ENCODE measurements at places on chromosomes 1 and 21.

GRCh38 chr1:16075337-16076030, 2.0 kb upstream of the FAM131C start:
- no peak for DNase-seq

- DNase-seq, result no peak
Observed at GRCh38 chr1:84825161-84825560, 67.8 kb downstream of the LPAR3 start.

- no peak for DNase-seq
Observed at GRCh38 chr1:14625572-14625971, 27.1 kb downstream of the KAZN start.

DNA sequence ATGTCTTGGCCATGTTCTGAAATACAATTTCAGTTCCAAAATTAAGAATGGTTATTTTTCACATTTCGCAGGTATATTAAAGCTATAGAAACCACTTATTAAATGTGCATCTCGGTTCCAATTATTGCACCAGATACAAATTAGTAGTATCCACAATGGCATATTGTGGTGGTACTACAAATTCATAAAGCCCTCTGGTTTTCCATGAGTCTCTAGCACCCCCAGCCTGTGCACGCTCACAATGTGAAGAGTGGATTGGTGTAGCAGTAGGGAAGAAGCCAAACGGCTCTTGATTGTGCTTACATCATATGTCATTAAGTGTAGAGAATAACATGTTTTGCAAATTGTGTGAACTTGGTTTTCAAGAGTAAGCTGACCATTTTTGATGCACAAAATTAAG, 1.9 kb upstream of the BRINP3 start:
- peak; percentile 63 for DNase-seq

- no peak for DNase-seq
Observed at GRCh38 chr21:42172596-42173483, 46.1 kb upstream of the ABCG1 start.

- no peak for DNase-seq
Observed at GRCh38 chr1:246004301-246004700, 502.8 kb downstream of the SMYD3 start.

DNA sequence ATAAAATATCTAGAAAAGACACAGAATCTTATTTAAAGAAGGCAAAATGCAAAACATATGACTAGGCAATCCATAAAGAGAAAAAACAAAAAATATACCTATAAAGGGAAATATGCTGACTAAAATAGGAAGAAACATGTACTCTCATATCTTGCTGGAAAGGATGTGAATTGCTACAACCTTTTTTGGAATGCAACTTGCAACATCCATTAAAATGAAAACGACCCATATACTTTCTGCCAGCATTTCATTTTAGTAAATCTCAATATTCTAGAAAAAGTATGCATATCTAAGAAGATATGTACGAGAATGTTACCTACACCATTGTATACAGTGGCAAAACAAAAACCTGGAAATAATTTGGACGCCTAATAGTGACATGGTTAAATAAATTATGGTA, 56.6 kb downstream of the EDEM3 start:
- no peak for DNase-seq

GRCh38 chr1:241423541-241424479, 66.8 kb upstream of the RGS7 start:
- peak; percentile 42 for DNase-seq

- DNase-seq, result no peak
Observed at GRCh38 chr21:14870853-14871149, 194.0 kb downstream of the NRIP1 start.

DNA sequence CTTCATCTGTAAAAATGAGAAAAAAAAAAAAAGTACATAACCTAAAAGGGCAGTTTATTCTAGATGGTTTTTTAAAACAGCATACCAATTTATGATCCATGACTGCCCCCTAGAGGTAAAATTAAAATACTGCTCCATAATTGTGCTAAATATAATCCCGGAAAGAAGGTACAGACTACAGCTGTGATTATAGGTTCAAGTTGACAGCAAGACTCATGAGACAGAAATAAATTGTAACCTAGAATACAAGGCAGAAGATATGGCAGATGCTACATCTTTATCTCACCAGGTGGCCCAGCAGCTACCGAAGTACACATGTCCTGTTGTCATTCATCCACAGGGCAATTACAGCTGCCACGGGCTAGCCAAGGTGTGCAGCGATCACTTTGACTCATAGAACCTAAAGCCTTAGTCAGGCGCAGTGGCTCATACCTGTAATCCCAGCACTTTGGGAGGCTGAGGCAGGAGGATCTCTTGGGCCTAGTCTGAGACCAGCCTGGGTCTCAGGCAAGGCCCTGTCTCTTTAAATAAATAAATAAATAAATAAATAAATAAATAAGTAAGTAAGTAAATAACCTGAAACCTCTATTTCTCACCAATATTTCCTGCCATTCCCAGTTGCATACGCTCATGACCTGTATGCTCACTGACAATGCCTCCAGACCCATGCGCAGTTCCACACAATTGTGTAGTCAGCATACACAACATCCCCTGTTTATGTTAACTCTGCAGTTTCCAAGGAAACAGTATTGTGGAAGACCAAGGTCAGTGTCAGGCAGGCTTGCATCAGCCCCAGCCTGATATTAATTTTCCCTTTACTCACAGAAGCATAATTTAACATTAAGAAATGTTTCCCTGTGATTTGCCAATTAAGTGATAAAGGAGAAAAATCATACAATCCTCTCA, 18.3 kb upstream of the PPIE start:
- peak; percentile 40 for DNase-seq

GRCh38 chr1:84505493-84506001, 639 bp upstream of the SPATA1 start:
- peak; percentile 43 for DNase-seq

DNA sequence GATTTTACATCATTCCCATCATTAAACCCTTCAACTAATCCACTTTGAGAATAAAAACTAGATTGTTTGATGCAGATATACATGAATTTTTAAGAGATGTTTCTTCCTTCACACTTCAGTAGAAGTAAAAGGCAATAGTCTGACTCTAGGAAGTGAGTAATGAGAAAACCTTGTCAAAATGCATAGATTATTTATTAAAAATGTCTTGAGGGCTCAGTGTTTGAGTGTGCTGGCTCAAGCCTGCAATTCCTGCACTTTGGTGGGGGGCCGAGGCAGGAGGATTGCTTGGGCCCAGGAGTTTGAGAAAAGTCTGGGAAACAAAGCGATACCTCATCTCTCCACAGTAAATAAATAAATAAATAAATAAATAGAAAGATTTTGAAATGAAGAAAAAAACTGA, 177.1 kb downstream of the NEGR1 start:
- DNase-seq, result no peak

GRCh38 chr1:116993286-116993685, 8.3 kb upstream of the CD101 start:
- DNase-seq, result no peak

GRCh38 chr1:176567190-176567794, 104.3 kb downstream of the PAPPA2 start:
- DNase-seq, result no peak

DNA sequence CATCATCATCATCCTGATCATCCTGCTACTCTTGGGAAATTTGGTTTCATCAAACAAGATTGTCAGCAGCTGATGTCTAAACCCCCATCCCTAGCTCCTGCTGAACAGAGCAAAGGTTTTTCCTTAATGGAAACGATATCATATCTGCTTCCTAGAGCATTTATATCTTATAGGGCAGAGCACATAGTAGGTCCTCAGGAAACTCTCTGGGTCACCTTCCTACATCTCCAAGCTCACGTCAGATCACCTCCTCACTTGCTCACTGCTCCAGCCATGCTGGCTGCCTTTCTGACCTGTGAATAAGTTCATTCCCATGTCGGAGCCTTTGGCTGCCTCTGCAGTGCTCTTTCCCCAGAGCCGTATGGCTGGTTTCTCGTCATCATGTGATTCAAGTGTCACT, 10.4 kb downstream of the FBXO2 start:
- no peak for DNase-seq

- DNase-seq, result no peak
Observed at GRCh38 chr1:17229379-17229778, 19.5 kb upstream of the PADI3 start.

GRCh38 chr1:171600862-171601261, 21.2 kb upstream of the MYOCOS start:
- no peak for DNase-seq

- no peak for DNase-seq
Observed at GRCh38 chr1:232587141-232588008, 42.6 kb downstream of the SIPA1L2 start.

All from SHP77 treated with DMSO at 0.1 percent for 48 hours (cell line).